ENCODE measurements at places on chromosomes 1 and 21.
A peak's percentile ranks its signal among the peaks of the same experiment; 100 is the strongest.

DNA sequence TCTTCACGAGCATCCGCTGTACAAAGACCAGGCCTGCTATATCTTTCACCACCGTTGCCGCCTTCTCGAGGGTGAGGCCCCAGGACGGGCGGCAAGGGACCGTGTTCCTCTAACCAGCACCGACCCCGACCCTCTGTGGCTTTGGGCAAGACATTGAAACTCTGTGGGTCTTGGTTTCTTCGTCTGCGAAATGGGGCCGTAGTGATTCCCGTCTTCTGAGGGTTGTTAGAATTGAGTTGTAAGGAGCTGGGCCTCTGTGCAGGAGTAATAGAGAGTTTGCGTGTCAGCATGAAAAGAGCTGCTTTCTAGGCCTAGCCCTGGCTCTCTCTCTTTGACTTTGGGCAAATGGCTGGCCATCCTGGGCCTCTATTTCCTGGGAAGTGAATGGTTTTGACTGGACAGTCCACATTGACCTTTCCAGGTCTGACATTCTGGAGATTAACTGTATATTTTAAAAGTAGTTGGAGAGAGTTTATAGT, 591 bp downstream of the MRPL37 start:
- no peak for DNase-seq

GRCh38 chr21:45228171-45228641, 59.5 kb downstream of the POFUT2 start:
- peak; percentile 76 for DNase-seq

GRCh38 chr1:236287356-236287755, 5.6 kb upstream of the ERO1B start:
- DNase-seq: no peak

DNA sequence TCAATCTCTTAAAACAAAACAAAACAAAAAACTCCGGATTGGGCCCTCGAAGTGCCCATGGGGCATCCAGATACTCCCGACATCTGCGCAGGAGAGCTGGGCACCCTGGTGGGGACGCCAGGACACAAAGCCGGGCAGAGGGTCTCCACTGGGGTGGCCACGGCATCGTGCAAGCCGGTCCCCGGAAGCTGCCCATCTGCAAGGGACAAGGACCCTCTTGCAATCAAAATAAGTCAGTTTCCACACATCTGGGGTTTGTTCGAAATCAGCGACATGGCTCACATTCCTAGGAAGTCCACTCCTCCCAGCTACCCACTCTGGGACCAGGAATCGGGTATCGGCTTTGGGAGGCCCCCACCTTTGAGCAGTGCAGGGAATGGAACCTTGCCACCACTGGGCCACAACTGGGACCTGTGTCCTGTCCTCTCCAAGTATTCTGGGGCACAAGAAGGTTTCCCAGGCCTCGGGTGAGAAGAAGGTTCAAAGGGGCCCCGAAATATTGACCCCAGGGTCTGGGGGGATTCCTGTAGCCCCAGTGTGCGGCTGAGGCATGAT, 4.6 kb upstream of the PRDM16 start:
- no peak for DNase-seq

GRCh38 chr1:86933051-86933450, 18.6 kb downstream of the HS2ST1 start:
- DNase-seq: no peak

GRCh38 chr1:231011963-231012362, 28.1 kb downstream of the FAM89A start:
- no peak for DNase-seq

GRCh38 chr1:220876511-220877376, 2.5 kb upstream of the HLX start:
- DNase-seq: peak; percentile 46

DNA sequence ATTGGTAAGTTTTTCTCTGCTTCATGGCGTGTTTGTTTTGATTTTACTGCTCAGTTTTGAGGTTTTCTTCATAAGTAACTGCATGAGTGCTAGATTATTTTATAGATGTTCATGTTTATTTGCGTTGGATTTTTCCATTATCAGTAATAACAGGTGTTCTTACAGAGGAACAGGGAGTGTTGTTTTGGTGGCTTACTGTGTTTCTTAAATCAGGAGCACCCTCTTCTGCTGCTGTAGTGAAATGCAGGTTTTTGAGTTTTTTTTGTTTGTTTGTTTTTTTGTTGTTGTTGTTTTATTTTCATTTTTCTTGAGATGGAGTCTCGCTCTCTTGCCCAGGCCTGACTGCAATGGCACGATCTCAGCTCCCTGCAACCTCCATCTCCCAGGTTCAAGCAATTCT, 32.6 kb downstream of the CTBS start:
- DNase-seq: peak; percentile 9

DNA sequence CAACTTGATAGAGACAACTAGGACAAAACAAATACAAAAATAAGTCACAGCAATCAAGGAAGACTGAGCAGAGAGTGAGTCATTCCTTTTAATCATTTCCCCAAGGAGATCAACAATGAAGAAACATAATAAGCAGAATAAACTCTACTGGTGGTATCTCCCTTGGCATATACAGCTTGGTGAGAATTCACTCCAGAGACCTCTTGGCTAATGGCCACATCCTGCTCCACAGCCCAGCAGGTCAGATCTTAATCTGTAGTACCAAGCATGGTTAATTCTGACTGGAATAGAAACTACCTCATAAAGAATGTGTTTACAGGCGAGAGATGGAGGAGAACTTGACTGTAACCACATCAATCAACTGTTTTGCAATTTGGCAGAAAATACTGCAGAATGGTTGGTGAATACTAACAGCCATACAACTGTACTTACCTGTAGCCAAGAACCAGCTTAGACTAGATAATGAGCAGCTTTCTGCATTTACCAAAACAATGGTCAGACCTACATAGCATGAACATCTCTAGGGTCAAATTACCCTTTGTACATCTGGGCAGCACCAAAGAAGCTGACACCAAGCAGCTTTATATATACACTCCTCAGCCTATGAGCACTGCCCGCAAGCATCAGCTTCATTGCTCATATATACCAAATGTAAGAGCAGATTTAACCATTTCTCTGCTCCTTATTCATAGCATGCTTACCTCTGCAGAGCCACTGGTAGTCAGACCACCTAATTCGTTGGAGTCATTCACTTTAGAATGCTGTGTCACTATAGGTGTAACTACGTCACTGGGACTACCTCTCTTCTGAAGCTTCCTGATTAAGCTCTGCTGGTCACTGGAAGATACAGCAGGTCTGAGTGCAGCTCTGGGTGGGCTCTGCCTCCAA, 51.0 kb downstream of the KIAA0319L start:
- DNase-seq: peak; percentile 16

DNA sequence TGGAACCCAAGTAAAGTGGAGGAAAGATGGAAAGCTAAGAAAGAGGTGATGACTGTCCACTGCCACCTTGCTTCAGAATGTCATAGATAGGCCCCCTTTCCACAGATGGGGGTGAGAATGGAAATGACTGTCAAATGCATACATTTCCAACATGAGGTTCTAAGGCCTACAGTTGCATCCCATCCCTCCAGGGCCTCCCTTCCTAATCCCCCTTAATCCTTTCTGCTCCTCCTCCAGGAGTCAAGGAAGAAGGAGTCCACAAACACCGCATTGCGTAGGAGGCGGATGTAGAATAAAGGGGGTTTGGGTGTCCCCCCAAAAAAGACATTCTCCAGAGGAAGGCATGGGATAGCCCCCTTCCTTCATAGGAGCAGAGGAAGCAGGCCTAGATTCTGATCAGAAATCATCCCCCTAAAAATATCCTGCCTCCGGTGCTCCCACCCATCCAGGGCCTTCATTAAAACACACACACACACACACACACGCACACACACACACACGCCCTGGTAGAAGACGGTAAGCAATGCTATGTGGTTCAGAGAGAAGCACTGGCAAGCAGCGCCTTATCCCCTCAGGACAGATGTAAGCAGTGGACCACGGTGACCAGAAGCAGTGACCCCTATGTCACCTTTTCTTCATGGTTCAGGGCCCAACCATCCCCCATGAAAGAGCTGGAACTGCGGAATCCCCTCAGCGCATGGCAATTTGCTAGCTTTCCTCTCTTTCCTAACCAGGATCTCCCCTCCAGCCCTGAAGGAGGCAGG, 2.0 kb downstream of the SV2A start:
- DNase-seq: no peak

DNA sequence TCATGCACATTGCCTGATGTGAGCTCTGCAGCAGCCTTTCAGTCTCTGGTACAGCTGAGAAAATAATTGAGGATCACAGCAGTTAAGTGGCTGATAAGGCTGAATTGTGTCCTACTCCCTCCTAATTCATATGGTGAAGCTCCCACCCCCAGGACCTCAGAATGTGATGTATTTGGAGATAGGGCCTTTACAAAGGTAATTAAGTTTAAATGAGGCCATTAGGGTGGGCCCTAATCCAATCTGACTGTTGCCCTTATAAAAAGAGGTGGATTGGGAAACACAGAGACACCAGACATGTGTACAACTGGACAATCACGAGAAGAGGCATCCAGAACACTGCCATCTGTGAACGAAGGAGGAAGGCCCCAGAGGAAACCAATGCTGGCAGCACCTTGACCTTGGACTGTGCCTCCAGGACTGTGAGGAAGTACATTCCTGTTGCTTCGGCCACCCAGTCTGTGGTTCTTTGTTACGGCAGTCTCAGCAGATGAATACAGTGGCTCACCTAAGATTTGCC, 148.1 kb downstream of the TRABD2B start:
- no peak for DNase-seq

GRCh38 chr1:214824763-214825162, 221.8 kb downstream of the CENPF start:
- no peak for DNase-seq

- DNase-seq: no peak
Observed at GRCh38 chr1:89147678-89148658, 22.1 kb upstream of the GBP2 start.

DNA sequence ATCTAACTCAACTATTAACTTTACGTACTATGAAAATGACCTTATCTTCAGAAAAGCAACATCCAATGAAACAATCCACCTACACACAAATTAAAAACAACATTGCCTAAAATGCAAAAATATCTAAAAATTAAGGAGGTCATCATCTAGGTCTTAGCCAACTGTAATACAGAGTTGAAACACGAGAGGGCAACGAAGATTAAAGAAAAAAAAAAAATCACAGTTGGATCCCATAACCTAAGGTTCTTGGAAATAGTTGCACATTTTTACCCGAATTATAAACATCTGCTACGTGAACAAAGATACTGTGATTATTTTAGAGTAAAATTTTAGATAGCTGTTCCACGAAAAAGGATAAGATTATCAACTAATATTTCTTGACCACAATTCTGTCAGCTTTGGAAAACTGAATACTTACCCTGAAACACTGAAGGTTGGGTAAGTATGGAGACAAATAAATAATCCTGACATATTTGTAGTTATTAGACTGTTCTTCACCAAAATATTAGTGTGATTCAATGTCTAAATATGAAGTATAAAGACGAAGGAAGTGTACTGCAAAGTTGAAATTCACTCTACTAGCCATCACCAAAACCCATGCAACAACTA, 88.0 kb upstream of the AK4 start:
- DNase-seq: no peak

DNA sequence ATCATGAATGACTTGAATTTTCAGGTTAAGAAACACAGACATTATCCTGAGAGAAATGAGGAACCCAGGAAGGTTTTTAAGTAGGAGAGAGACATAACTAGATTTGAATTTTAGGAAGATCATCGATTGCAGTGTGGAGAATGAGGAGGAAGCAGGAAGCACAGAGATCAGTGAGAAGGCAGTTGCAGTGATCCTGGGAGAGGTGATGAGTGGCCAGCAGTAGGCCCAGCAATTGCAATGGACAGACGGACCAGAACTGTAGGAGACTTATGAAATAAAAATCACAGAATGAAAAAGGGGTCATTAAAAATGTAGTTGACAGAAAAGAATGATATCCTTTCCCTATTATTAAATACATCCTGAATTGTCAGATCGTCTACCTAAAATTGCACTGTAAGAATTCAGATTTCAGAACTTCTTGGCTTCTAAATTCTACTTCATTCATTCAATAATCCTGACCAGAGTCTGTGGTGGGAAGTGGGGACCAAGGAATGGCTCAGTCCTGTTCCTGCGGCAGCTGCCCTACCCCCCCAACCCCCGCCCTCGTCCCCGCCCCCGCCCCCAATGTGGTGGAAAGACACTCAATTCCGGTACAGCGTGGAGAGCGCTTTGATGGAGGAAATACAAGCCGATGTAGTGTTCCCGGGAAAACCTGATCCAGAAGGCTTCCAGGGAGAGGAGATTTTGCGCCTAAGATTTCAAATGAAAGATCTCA, 35.1 kb downstream of the SLC2A1 start:
- DNase-seq: no peak

DNA sequence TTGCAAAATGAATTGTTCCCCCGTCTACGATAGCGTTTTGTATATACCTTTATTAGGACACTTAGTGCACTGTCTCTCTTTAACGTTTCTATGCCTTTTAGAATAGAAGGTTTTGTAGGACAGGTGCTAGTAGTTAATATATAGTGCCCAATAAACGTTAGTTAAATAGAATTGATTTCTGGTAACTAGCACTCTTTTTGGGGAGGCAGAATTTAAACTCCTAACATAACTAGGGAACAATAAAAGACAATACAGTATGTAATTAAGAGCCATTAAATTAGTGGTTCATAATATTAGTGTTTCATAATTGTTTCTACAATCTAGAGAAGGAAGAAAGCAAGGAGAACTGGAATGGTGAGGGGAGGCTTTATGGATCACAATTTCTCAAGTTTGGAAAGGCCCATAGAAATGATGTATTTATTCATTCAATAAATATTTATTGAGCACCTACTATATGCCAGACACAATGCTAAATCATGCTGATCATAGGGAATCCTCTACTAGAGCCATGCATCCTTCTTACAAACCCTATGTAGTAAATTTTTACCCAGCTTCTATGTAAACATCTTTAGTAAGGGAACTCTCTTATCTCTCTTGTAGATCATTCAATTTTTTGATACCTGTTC, 742 bp downstream of the POLR3GL start:
- no peak for DNase-seq

DNA sequence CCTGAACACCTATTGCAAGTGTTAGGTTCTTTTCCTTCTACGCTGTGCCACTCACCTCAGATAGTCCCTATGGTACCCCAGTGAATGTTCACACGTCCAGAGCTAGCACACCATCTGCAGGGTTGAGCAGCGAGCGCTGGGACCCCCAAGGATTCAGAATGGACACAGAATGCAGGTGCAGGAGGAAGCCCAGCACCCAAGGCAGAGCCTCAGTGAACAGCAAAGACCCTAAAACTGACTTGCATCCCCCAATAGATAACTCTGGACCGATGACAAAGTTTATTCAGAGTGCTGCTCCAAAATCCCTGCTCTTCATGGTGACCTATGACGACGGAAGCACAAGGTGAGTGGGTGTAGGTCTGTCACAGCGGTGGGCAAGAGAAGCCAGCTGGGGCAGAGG, 15.1 kb upstream of the MX2 start:
- no peak for DNase-seq

- DNase-seq: peak; percentile 64
Observed at GRCh38 chr1:115112496-115113375, 23.4 kb upstream of the TSPAN2 start.
